ENCODE measurements at places on chromosomes 3 and 15.

DNA sequence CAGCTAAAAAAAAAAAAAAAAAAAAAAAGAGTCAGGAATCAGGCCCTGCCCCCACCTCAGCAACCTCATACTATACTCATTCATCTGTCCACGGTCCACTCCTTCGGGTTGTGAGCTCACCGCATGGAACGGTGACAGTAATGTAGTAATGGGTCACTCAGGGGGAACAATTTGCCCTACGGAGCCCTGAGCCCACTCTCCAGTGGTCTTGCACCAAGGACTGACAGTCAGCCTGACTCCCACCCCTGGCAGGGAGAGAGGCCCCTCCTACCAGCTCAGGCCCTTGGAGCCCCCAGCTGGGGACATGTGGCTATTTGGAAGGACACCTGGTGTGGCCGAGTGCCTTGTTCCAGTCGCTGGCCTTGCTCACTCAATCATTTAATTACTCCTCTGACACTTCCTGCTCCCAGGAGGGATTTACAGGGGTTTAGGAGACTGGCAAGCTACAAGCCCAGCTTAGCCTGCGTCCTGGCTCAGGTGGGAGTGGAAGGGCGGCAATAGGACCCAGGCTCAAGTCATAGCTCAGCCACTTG lies 19.9 kb upstream of the CACNA2D2 start:
- DNase-seq = no peak

DNA sequence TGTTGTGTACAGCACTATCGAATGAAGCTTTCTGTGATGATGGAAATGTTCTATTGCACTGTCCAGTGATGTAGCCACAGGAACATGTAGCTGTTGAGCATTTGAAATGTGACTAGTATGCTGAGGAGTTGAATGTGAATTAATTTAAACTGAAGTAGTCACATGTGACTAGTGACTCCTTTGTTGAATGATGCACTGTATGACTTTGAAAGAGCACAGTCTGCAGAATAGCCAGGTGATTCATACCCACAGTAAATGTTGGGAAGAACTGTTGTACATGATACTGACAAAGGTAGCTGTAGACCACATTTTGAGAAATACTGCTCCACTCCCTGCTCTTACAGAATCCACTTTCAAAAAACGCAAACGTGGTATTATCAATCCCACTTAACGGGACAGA lies 34.0 kb upstream of the ACTL6A start:
- DNase-seq = no peak

DNA sequence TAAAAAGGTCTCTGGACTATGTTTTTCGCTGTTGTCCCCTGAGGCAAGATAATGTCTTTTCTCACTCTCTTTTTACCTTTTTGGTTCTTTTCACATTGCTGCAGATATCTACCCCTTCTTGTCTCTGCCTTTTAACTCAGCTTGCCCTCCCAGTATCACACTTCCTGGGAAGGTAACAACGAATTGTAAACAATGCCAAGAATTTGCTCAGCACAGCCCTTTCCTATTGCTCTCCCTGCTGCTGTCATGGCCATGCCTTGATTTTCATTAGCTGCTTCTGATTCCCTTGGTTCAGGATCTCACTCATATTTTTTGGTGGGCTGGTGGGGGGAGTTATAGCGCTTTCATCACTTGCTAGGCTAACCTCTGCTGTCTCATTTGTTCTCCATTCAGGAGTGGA lies 123.1 kb upstream of the DPH6 start:
- no peak for DNase-seq

DNA sequence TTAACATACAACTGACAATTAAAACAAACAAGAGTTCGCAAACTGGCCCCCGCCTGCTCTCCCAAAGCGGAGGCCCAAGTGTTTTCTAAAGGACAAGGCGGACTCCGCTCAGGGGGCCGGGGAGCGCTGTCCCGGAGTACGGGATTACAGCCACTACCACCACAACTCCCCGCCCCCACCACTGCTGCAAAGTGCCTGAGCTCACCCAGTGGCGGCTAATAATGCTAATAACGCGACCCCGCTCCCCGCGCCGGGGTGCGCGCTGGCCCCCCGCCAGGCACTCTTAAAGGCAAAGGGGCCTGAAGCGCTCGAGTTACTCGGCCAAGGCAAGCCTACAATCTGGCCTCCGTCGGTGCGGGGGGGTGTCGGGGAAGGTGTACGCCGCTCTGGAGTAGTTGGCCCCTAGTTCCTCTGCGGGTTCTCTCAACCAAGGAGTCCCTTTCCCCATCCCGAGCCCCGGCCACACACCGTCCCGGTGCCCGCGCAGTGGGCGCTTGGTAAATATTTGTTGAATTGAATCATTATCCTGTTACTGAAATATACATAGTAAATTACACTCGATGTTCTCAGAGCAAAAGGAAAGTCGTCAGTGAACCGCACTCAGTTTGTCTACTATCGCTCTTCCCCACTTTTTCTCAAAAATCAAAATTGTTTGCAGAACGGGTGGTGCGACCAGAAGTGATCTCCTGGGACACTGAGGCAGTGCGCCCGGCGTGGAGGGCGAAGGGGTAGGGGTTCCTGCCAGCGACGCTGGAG lies 827 bp downstream of the WNT5A start:
- DNase-seq = no peak

GRCh38 chr15:50267577-50267976 lies 2.1 kb upstream of the HDC start:
- no peak for DNase-seq

DNA sequence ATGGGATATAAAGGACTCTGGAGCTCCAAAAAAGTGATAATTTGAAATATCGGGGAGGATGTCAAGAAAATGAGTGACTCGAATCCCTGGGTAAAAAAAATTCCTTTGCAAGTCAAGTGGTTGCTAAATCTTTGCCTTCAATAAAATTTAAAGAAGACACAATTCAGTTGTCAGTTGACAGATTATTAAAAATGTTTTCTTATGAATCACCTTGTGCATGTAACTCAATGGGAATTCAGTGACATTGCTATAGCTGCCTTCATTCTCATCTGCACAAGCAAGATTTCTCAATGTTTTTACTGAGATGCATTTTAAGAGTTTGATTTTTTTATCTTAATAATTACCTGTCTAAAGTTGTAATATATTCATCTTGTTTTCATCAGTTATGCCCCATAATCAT lies 264.0 kb upstream of the IL12A start:
- DNase-seq = no peak

DNA sequence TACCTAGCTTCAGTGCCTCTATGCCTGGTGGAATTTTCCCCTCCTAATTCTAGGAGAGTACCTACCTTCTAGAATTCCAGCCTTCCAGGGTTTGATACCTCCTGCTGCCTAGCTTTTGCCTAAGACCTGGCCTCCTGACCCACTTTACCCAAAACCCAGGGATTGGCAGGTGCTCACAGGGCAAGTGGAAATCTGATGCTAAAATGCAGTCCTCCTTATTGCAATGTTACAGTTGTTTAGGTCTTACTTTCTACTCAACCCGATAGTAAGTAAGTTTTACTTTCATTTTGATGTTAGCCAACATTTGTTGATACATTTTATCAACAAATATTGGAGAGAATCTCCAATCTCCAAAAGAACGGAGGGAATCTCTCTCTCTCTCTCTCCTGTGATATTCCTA lies 275.9 kb downstream of the DOCK3 start:
- no peak for DNase-seq

GRCh38 chr3:133535971-133536881 lies 37.3 kb upstream of the CDV3 start:
- DNase-seq = no peak

GRCh38 chr3:97417-98258 lies 98.9 kb upstream of the CHL1 start:
- DNase-seq = no peak

DNA sequence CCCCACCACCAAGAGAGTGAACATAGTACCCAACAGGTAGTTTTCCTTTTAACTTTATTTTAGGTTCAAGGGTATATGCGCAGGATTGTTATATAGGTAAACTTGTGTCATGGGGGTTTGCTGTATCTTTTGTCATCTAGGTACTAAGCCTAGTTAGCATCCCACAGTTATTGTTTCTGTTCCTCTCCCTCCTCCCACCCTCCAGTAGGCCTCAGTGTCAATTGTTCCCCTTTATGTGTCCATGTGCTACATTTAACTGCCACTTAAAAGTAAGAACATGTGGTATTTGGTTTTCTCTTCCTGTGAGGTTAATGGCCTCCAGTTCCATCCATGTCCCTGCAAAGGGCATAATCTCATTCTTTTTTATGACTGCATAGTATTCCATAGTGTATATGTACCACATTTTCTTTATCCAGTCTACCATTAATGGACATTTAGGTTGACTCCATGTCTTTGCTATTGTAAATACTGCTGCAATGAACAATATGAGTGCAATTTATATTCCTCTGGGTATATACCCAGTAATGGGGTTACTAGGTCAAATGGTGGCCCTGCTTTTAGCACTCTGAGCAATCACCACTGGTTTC lies 66.2 kb downstream of the ST3GAL6 start:
- no peak for DNase-seq

- no peak for DNase-seq
Measured at GRCh38 chr3:26920646-26921478, 298.3 kb downstream of the LRRC3B start.

DNA sequence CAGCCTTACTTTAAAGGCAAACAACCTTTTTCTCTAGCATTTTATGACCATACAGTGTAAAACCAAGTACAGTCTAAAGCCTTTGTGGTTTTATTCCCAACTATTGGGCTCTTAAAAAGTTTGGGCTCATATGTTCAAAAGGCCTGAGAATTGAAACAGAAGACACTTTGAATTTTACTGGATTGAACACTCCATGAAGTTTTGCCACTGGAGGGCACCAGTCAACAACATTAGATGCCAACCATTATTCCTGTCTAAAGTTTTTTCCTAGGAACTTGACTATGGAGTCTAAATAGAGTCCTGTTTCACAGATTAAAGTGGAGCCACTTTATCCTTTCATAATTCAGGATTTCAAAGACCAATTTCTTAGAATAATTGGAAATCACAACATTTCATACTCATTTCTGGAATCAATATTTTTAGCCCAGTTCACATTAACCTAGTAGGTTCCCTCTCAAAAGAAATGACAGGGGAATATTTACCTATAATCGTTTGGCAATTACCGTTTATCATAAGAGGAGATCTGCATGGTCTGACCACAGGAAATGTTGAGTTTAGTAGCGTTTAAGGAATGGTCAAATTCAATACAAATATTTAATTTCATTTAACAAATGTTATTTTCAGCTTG lies 244.1 kb upstream of the PDZRN3 start:
- peak; percentile 6 for DNase-seq

GRCh38 chr15:81492969-81493645 lies 119.1 kb upstream of the TMC3 start:
- peak; percentile 47 for DNase-seq

- DNase-seq = no peak
Measured at GRCh38 chr3:78277220-78277619, 1237.3 kb downstream of the ROBO2 start.

GRCh38 chr3:33144433-33144832 lies 30.6 kb downstream of the CRTAP start:
- DNase-seq = no peak

GRCh38 chr3:72887705-72888545 lies at the start of gene GXYLT2:
GXYLT2 (plus strand) TSS chr3:72888046; CDS start chr3:72888234, 188 bp downstream.
- no peak for DNase-seq

DNA sequence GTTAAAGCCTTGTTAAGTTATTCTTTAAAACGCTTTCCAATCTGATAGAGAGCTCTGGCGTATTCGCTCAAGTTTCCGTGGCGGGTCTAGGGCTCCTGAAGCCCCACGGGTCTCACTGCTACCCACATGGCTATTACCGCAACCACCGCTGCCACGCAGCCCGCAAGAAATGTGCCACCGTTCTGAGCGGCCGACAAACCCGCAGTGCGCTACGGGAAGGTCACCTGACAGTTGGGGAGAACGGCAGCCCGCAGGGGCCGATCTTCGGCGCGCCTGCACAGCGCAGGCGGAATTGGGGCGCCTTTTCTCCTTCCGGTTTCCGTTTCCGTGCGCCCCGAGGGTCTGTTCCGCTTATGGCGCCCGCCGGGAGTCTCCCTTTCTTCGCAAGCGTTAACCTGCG lies 76.6 kb upstream of the SNRPN start:
- no peak for DNase-seq

GRCh38 chr3:49812916-49813496 lies 747 bp downstream of the UBA7 start:
- DNase-seq = no peak

DNA sequence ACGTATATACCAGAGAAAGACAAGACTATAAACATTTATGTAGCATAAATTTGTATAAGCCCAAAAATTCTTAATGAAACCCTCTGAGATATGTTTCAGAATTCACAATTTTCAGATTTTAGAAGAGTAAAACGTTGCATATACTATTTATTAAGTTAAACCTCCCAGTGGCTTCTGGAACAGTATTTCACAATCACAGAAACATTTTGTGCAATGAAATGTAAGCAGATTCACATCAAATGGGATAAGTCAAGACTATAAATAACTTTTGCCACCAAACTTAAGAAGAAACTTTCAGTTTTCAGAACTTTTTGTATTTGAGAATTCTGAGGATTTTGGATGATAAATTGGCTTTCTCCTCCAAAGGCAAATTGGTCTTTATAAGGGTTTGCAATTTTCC lies 9.2 kb downstream of the SLTM start:
- no peak for DNase-seq

DNA sequence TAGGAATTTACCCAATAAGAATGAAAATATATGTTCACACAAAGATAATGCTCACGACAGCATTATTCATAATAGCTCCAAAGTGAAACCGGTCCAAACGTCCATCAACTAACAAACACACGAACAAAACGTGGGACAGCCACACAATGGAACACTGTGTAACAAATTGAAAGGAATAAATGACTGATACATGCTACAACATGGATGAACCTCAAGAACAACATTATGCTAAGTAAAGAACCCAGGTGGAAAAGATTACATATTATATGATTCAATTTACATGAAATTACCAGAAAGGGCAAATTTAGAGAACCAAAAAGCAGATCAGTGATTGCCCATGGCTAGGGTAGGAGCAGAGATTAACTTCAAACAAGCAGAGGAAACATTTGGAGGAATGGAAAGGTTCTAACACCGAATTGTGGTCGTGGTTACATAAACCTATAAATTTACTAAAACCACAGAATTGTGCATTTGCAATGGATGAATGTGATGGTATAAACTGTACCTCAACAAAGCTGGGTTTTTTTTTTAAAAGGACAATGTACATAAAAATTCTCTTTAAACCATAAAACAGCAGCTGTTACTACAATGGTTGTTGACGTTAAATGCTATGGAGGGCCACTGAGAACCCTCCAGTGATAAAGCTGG lies 76.3 kb downstream of the XXYLT1 start:
- DNase-seq = no peak

DNA sequence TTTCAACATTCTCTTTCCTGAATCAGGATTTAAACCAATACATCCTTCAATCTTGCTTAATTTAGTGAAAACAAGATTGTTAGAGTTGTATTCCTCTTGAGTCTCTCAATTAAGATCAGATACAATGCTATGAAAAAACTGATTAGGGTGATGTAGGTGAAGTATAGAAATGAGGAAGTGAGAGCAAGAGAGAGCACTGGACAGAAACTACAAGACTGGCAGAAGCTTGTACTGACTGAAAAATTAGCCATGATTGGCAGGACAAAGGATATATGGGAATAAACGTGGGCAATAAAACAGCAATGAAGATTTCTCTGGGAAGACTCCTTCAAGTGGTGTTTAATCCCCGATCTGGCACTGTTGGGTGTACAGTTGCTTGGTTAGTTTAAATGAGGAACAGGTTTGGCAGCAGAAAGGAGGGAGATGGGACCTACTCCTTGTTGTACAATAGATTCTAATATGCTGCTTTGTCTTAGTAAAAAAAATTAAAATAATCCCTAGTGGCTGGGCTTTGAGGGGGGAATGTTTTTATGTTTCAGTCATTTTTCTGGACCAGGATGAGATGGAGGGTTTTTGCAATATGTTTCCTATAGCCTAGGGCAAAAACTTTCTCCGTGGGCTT lies 252.7 kb downstream of the SLC9A9 start:
- no peak for DNase-seq
